AG09309 (cell line): ENCODE measurements at places on chromosomes 6 and 20.

- no peak for DNase-seq
Observed at GRCh38 chr6:74967821-74968220, 238.0 kb downstream of the COL12A1 start.

GRCh38 chr6:155088856-155089255 lies 93.7 kb downstream of the TIAM2 start:
- DNase-seq = no peak

- no peak for DNase-seq
Observed at GRCh38 chr6:142879527-142879926, 65.4 kb downstream of the HIVEP2 start.

DNA sequence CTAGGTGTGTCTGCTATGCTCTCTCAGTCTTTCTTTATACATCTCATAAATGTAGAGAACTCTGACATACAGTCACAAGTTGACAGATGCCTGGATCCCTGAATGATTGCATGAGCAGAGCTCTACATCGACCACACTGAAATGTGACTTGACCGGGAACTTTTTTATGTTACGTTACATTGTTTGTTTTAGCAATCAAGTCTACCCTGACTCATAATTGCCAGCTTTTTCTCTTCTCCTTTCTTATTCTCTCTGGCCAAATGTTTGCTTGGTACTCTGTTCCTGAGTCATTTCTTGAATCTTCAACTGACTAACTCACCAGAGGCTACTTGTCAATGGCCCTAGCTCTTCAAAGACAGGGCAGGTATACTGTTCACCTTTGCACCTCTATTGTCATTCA lies 213.6 kb upstream of the DTNBP1 start:
- no peak for DNase-seq

DNA sequence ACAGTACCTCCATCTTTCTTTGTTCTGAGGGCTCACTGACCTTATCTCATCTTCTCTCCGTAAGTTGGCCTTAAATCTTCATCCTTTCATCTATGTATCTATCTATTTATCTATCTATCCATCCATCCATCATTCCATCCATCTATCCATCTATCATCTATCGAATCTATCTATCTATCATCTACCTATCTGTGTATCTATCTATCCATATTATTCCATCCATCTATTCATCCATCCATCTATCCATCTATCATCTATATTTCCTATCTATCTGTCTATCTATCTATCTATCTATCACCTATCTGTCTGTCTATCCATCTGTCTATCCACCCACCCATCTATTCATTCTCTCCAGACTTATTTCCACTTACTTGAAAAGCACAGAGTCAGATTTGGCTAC lies 147.3 kb upstream of the PMEPA1 start:
- no peak for DNase-seq

DNA sequence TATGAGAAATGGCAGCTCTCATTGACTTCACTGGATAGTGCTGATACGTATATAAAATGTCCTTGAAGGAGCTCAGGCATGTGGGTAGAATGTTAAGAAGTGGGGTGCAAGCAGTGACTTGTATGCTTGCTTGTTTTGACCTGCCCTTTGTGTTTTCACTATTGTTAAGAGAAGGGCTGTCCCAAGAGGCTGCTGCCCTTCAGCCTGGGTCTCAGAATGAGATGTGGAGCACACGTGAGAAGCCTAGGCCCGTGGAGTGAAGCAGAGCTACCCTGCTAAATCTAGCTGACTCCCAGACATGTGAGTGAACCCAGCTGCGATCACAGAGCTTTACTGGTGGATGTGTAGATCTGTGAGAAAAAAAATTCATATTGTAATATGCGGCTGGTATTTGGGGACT lies 305.3 kb upstream of the RGS17 start:
- no peak for DNase-seq

GRCh38 chr20:35739294-35740163 lies 2.5 kb downstream of the RBM39 start:
- peak; percentile 23 for DNase-seq

- DNase-seq = no peak
Observed at GRCh38 chr6:90224196-90224595, 72.4 kb downstream of the BACH2 start.

DNA sequence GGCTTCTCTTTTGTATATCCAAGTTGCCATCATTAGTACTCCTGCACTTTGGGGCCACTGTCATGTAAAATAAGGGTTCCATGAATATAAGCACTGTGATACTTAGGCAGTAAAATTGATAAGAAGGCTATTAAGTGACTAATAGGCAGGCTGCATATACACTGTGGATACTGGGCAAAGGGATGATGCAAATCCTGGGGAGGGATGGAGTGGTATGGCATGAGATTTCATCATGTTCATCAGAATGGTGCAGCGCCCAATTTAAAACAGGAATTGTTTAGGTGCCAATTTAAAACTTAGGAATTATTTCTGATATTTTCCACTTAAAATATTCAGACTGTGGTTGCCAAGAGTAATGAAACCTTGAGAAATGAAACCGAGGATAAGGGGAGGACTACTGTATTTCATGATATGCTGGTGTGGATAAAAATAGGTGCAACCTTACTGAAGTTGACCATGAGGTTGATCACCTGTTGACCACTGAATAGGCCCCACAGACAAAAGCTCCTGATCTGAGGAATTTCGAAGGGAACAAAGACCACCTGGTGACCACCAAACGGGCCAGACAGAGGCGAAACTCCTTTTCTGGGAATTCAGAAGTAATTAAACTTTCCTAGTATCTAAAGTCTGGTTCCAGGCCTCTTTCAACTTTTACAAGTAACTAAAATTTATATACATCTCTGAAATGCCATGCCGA lies 4.9 kb upstream of the TRIM39 start:
- DNase-seq = no peak

GRCh38 chr6:19479551-19479950 lies 357.6 kb upstream of the ID4 start:
- no peak for DNase-seq

DNA sequence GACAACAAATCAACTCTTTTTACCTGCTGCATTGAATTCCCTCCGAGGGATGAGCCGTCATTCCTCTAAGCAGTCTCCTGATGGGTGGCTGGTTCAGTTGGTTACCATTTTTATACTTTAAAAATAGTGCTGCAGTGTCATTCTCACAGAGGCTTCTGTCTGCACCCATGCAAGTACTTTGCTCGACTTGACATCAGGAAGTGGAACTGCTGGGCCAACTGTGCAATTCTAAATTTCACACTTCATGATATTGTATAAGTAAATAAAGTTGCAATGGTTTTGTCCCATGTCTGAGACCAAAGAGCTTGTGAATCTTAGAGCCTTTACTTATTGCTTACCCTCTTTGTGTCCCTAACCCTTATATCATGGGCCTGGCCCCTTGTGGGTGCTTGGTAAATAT lies 2.5 kb downstream of the BTN3A1 start:
- no peak for DNase-seq

- DNase-seq = no peak
Observed at GRCh38 chr20:44157061-44157460, 29.9 kb downstream of the JPH2 start.

- no peak for DNase-seq
Observed at GRCh38 chr6:150156460-150156859, 13.6 kb downstream of the PPP1R14C start.

- DNase-seq = no peak
Observed at GRCh38 chr6:114446342-114446741, 103.5 kb upstream of the HS3ST5 start.

DNA sequence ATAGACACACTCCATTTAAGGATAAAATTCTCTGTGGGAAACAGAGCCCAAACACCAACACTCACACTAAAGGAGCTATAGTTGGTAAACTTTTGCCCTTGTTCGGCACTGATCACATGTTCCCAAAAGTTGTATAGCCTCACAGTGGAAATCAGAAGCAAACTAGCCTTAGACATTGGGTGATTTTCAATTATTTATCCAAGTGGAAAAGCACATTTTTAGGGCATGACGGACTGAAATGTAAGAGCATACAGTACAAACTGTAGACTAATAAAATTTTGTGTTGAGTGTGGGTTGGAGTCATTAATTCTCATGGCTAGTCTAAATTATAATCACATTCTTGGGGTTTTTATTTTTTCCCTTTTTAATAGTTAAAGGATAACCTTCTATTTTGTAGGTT lies 202.4 kb downstream of the MOXD1 start:
- peak; percentile 48 for DNase-seq

GRCh38 chr6:122631571-122632249 lies 21.5 kb downstream of the PKIB start:
- no peak for DNase-seq

- no peak for DNase-seq
Observed at GRCh38 chr6:46932526-46933319, 11.0 kb upstream of the ADGRF5 start.

- DNase-seq = no peak
Observed at GRCh38 chr20:42435230-42435629, 754.5 kb downstream of the PTPRT start.

DNA sequence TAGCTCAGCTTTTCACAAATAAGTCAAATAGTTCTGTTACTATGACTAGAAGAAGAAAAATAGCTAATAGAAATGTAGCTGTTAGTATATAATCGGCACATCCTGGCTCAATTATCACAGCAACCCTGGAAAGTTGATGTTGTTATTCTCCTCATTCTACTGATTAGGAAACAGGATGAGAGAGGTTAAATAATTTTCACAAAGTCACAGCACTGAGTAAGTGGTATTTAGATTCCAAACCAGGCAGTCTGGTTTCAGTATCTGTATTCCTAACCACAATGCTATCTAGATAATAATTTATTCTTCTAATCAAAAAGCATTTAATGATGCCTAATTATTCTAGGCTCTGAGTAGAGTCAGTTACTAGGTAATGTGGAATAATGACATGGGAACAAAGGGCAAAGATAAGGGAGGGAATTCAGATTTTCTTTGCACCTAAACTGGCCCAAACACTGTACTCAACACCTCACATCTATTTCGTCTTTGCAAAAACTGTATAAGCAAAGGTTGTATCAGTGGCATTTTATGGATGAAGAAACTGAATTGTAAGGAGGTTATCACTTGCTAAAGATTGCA lies 51.3 kb downstream of the PDE7B start:
- no peak for DNase-seq

GRCh38 chr6:167272151-167272550 lies 19.0 kb upstream of the UNC93A start:
- no peak for DNase-seq

GRCh38 chr20:22946596-22946995 lies 88.5 kb upstream of the SSTR4 start:
- DNase-seq = no peak

GRCh38 chr6:138555421-138555988 lies 56.2 kb upstream of the NHSL1 start:
- DNase-seq = no peak

GRCh38 chr6:77740380-77740779 lies 87.5 kb downstream of the MEI4 start:
- no peak for DNase-seq

GRCh38 chr20:13389115-13389514 lies 168.0 kb downstream of the ISM1 start:
- no peak for DNase-seq

DNA sequence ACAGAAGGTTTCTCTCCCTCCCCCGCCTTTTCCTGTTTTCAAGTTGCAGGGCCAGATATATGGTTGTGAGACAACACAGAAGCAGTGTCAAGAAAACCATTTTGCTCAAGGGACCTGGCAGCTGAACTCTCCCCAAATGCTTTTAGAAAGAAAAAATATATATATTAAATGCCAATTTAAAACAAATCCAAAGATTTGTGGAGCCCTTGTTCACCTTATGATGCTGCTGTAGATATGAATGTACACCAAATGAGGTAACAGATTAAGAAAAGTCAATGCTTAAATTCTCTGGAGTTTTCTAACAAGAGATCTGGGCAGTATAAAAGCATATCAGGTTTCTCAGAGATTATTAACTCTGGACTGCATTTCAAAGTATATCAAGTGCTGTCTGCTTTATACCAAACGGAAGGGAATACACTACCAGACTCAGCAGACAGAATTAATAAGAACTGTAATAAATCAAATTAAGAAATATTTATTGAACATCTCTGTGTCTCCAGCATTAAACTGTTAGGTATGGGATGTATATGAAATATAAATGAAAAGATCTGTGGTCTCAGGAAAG lies 357.5 kb downstream of the HDGFL1 start:
- no peak for DNase-seq

DNA sequence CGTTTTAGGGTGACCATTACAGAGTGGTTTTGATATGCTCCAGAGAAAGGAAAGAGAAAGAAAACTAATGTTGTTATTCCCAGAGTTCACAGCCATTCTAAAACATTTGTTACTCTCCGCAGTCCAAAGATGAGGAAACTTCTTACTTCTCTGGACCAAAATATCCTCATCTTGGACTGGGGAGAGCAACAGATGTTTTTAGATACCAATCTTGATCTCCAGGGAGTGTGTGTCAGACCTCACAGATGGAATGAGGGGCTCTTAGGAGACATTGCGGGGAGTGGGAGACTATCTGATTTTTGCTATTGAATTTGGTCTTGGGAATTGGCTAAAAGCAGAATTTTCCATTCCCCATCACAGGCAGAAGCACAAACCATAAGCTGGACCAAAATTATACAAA lies 110.8 kb downstream of the TNFAIP3 start:
- no peak for DNase-seq

- DNase-seq = no peak
Observed at GRCh38 chr20:25197183-25197869, 1.8 kb downstream of the ENTPD6 start.

GRCh38 chr20:15220778-15221565 lies 883.6 kb upstream of the FLRT3 start:
- no peak for DNase-seq

DNA sequence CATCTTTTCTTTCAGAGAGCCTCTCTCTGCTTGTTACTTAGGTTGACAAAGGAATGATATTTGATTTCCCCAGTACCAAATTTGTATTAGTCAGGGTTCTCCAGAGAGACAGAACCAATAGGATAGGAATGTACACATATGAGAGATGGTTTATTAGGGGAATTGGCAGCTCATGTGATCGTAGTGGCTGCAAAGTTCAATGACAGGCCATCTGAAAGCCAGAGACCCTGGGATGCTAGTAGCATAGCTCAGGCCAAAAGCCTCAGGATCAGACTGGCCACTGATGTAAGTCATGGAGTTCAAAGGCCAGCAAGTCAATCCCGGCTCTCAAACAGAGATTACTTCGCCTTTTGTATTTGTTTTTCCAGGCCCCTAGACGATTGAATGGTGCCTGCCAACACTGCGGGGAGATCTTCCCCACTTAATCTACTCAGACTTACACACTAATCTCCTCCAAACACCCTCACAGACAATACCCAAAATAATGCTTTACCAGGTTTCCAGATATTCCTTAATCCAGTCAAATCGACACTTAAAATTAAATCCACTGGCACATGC lies 215.5 kb downstream of the ALDH8A1 start:
- no peak for DNase-seq

DNA sequence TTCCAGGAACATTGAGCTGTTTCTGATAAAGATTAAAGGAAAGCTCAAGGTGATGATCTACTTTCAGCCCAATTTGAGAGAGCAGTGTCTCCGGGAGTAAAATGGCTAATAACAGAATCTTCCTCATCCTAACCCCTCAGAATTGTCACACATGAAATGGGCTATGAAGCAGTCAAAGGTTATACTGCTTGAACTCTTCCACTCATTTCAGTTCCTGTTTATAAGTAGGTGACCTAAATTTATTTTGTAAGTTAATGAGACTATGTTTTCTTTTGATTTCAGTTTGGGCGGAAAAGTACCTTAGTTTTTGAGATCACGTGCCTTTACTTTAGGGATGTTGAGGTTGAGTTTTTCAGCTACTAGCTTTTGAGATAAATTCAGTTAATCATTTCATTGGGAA lies 47.2 kb downstream of the QKI start:
- DNase-seq = no peak

GRCh38 chr6:127791779-127792528 lies 108.9 kb downstream of the THEMIS start:
- no peak for DNase-seq
